ENCODE measurements at places on chromosomes 4 and X.

DNA sequence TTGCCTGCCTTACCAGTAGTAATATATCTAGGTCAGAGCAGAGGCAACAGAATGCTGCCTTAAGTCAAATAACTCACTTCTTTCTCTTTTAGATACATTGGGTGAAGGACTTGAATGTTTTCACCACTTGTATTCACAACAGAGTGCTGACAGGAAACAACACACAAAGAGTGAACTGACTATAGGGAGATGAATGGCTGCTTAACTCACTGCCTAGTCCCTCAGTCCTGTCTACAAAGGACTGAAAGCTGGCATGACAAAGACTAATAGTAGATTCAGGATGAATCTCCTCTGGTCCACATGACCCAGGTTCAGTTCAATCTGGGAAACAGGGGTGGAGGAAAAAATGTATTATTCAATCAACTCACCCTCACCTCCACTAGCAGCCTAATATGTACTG is 134.2 kb downstream of the GALNTL6 start:
- DNase-seq: no peak

DNA sequence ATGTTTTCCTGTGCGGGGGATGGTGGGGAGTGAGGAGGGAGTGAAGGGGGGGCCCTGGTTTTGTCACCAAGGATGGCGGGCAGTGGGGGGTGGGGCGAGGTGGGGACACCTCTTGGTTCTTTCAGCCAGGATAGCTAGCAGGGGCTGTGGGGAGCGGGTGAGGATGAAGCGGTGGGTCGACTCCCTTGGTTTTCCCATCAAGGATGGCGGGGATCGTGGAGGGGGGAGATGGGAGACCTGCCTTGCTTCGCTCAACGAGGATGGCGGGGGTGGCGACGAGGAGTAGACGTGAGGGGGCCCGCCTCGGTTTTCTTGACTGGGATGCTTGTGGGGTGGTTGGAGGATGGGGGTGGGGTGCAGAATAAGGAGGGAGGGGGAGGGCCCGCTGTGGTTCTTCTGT is 643 bp downstream of the FHL1 start:
- no peak for DNase-seq

- no peak for DNase-seq
Measured at GRCh38 chrX:71504346-71504745, 28.6 kb upstream of the OGT start.

DNA sequence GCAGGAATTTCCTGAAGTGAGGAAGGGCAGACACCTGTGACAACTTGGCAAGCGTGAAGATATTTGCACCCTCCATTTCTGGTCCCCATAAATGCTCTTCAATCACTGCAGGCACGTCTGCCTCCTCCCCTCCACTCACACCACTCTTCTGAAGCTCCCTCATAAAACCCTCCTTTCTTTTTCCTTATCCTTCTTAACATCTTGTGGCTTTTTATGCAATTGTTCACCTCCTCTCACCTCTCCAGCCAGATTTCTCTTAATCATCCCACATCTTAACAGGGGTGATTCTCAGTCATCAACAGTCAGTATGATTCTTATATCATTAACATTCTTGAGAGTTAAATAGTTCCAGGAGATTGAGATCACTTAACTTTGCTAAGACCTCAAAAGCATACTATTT is 277.4 kb downstream of the SPRY1 start:
- DNase-seq: no peak

GRCh38 chr4:1974840-1975239 is 33.9 kb downstream of the NELFA start:
- no peak for DNase-seq

DNA sequence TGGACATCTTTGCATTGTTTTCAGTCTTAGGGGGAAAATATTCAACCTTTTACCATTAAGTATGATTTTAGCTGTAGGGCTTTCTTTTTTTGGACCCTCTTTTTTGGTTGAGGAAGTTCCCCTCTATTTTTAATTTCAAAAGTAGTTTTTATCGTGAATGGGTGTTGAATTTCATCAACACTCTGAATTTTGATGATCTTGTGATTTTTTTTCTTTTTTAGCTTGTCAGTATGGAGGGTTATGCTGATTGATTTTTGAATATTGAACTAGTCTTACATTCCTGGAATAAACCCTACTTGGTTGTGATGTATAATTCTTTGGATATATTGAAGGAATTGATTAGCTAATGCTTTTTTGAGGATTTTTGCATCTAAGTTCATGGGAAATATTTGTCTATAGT is 1.7 kb downstream of the ZNF81 start:
- no peak for DNase-seq

DNA sequence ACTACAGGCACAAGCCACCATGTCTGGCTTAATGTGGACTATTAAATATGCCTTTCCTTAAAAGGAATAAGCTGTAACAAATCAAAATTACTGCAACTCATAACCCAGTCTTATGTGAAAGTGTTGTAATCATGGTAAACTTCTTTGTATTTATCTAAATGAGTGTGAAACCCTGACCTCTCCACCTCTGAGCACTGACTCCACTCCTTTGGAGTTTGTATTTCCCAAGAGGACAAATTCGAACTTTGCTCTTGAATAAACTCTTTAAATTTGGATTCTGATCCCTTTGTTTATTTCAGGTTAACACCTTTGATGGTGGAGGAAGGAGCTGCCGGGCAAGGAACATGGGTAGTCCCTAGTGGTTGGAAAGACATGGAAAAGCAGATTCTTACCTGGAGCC is 48.3 kb upstream of the FAM9A start:
- no peak for DNase-seq

GRCh38 chrX:47283015-47283771 is 50.4 kb downstream of the USP11 start:
- DNase-seq: no peak

- DNase-seq: no peak
Measured at GRCh38 chr4:25870081-25870480, 7.3 kb upstream of the SEL1L3 start.

DNA sequence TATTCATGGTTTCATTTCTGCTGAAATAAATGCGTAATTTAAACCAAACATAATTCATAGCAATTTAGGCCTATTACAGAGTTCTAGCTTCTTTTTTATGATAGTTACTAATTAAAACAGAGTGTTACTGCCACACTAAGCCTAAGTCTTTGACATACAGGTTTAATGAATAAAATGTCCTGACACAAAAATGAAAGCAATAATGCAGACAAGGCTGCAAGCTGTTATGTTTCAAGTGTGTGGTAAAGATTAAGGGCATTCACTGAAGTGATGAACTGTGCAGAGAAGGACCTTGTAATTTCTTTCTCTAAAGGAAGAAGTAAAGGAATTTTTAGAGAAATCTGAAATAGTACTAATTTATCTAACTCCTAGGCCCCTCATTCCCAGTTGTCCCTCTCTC is 2.9 kb downstream of the NDNF start:
- DNase-seq: no peak

Measured in NCI-H1436 treated with DMSO at 0.1 percent for 48 hours (cell line).